Pulmonary artery endothelial cell (primary cell): ENCODE measurements at places on chromosomes 11 and 22. TPM values are rescaled to one million over a fixed set of nuclear protein-coding genes. Genes with fewer than 3 reads are reported as not detected.

GRCh38 chr11:117761993-117762392 is 35.0 kb downstream of the DSCAML1 start:
- no peak for DNase-seq

DNA sequence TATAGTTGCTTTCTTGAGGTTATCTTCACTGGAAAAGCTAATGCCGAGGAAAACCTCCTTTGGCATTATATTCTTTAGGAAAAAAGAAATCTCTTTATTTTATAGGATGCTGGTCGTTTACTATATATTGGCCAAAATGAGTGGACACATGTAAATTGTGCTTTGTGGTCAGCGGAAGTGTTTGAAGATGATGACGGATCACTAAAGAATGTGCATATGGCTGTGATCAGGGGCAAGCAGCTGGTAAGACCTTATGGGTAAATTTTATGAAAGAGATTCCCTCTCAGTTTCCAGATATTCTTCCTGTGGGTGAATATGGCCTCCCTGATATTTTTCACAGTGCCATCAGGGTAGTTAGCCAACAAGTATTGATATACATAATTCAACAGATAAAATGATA is 29.4 kb upstream of the TTC36 start:
- no peak for DNase-seq

GRCh38 chr11:94826415-94826814 is 58.3 kb downstream of the AMOTL1 start:
- no peak for DNase-seq

DNA sequence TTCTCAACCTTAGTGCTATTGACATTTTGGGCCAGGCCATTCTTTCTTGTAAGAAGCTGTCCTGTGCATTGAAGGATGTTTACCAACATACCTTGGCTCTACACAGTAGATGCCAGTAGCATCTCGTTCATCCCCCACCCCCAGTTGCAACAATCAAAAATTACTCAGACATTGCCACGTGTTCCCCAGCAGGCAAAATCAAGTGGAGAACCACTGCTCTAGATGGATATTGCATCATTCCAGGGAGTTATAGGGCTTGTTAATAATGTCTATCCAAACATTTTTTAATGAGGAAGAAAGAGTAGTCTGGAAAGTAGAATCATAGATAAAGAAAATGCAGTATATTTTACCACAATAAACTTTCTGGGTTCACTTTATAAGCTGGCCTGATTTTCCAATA is 64.1 kb downstream of the PRMT3 start:
- no peak for DNase-seq

DNA sequence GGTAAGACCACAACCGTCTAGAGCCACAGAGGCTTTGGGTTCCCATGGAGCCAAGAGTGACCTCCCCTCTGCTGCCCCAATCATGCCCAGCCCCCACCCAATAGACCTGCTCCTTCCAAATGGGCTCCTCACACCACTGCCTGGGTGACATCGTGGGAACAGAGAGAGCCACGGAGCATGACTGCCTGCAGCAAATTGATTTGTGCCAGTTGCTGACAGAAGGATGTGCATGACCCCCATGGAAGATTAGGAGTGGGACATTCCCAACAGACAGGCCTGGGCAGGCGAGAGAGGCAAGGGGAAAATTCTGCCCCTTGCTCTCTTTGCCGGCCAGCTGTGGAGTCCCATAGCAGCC is 88.5 kb downstream of the TENM4 start:
- no peak for DNase-seq

GRCh38 chr22:29750559-29751538 is 16.0 kb downstream of the ZMAT5 start:
- DNase-seq: no peak

- no peak for DNase-seq
Measured at GRCh38 chr22:30460147-30460546, 11.7 kb downstream of the SEC14L3 start.

DNA sequence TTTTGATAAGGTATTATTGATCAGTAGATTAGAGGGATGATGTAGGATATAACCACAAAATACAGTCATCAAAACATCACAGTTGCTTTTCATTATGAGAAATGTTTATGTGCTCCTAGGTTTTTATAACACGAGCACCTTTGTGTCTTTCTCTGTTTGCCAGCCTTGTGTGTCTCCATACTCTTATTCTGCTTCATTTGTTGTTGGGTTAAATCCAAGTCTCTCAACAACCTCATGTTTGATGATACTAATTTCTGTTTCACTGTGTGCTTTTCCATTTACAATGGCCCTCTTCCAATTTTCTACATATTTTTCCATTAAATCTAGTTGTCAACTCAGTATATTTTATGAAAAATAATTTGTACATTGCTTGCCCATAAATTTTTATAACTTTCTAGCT is 107.7 kb upstream of the POU2AF2 start:
- DNase-seq: no peak

GRCh38 chr11:46437122-46437689 is 45.6 kb upstream of the CHRM4 start:
- DNase-seq: no peak

- DNase-seq: no peak
Measured at GRCh38 chr11:76267556-76267955, 61.3 kb upstream of the WNT11 start.

- DNase-seq: no peak
Measured at GRCh38 chr11:35247863-35248262, 108.9 kb downstream of the CD44 start.

GRCh38 chr11:129798212-129798611 is 17.4 kb upstream of the TMEM45B start:
- no peak for DNase-seq

DNA sequence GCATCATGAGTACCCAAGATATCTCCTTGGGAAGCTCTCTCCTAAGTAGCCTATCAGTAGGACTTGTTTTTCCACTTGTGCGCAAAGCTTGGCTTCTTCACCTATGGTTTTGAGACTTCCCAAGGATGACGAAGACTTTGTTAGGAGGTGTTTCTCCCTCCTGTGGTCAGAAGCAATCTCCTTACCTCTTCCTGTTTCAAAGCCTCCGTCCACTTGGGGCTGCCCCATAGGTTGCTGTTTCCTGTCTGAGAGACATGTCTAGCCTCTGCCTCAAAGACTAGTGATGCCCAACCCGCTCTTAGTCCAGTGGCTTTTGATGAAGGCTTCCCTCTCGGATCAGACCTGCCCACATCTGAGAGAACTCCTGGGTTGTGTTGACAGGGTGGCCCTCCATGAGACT is 92.9 kb downstream of the TRAF6 start:
- DNase-seq: no peak

DNA sequence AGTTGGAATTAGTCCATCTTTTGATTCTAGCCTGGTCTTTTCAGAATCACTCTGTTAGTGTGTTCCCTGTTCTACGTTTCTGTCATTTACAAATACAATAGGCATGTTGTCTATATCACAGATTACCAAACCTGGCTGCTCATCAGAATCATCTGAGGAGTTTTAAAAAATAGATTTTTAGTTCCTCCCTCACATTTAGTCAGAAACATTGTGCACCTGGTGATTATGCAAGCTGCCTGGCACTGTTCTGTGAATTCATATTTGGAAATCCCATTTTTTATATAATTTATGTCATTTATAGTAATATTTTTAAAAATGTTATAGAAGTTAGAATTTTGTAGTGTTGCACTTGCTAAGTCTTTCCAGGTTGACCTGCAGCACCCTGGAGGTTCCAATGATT is 107.3 kb downstream of the PDE3B start:
- no peak for DNase-seq

DNA sequence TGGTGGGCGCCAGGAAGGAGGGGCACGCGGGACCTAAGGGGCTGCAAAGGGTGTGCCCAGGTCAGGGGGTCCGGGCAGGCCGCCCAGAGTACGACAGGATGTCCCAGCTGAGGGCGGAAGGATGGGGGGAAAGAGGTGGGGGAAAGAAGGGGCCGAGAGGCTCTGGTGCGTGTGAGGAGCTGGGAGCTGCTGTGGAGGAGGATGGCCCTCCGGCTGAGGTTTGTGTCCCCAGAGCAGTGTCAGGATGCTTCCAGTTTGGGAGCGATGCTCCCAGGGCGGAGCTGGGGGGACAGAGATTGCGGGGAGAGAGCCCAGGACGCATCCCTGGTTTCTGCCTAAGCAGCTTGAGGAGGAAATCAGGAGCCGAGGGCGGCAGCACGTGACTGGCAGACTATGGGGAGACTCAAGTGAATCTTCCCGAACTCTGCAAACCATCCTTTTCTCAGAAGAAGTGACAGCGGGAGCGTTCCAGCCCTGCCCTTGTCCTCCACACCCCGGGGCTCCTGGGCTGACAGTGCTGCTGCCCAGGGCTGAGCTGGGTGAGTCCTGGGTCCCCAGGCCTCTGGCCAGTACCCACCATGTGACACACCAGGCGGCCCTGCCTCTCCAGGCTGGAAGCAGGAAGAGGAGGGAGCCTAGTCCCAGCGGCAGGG is 19.7 kb upstream of the TTLL12 start:
- DNase-seq: no peak

GRCh38 chr22:27749597-27750225 is 51.8 kb downstream of the MN1 start:
- DNase-seq: no peak

- no peak for DNase-seq
Measured at GRCh38 chr11:114984611-114985163, 306.4 kb downstream of the NXPE2 start.

- DNase-seq: no peak
Measured at GRCh38 chr22:41445129-41446056, 1.2 kb downstream of the TOB2 start.

GRCh38 chr22:36381513-36382128 is 6.1 kb downstream of the MYH9 start:
- no peak for DNase-seq

- DNase-seq: no peak
Measured at GRCh38 chr11:130455483-130456127, 7.2 kb downstream of the ADAMTS15 start.

DNA sequence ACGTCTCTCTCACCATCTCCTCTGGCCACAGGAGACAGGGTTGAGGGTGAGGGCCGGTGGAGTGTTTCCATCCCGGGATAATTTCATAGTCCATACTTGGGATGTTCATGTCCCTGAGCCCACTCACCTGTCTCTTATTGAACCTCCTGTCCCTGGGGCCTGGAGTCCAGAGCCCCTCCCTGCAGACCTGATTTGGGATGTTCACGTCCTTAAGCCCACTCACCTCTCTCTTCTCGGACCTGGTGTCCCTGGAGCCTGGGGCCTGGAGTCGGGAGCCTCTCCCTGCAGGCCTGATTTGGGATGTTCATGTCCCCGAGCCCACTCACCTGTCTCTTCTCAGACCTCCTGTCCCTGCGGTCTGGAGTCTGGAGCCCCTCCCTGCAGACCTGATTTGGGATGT is 868.2 kb downstream of the BRD1 start:
- DNase-seq: no peak

DNA sequence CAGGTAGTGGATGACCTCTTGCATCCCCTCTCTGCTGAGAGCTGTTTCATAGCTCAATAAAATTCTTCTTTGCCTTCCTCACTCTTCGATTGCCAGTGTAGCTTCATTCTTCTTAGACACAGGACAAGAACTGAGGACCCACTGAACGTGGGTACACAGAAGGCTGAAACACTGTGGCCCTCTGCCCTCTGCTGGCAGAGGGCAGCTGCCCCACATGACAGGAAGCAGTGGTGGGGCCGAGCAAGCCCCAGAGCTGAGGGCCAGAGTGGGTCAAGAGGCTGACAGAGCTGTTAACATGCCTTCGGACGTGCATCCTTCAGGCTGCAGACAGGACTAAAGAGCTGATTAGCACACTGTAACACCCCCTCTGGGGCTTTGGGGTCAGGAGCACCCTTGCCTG is 15.6 kb downstream of the SMC1B start:
- DNase-seq: no peak

- no peak for DNase-seq
Measured at GRCh38 chr11:9726321-9727022, 62.6 kb downstream of the SWAP70 start.

DNA sequence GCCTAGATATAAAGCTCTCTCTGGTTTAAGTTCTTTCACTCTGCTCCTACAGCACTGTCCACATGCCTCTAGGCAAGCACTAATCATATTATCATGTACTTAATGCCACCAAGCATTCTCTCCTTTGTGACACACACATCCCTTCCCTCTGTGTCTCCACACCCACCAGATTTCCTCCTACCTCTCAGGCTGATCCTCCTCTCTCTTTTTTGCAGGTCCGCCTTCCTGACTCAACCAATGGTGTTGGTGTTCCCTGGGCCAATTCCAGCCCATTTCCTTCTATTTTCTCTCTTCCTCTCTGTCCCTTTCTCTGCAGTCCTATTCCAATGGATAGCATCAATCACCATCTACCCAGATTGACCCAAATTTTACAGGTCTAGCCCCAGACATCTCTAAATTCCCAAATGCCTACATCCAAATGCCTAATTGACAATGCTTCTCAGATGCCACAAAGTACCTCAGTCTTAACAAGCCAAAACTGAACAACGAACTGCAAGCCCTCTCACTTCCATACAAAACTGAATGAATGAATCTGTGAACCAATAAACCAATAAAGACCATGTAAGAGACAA is 504 bp upstream of the ZNF215 start:
- no peak for DNase-seq

- DNase-seq: no peak
Measured at GRCh38 chr22:33209930-33210784, 152.0 kb upstream of the SYN3 start.

The LMO2 gene
- 30.9 and 56.3 TPM in 2 replicates for total RNA-seq

The SMCO4 gene
- 9.0 and 10.1 TPM in 2 replicates for total RNA-seq

The CRYBB3 gene
- not detected in 2 replicates for total RNA-seq

The ACTN3 gene
- 0.07 TPM in 2 replicates for total RNA-seq

The CASP12 gene
- total RNA-seq: 1.3 and 1.7 TPM in 2 replicates

The LRRC56 gene
- total RNA-seq: 0.40 and 0.46 TPM in 2 replicates
